Heart right ventricle (tissue), 16 donors: ENCODE measurements at places on chromosomes 16 and 17. TPM values are rescaled to one million over a fixed set of nuclear protein-coding genes. Genes with fewer than 3 reads are reported as not detected.

GRCh38 chr17:61662741-61663140 is 71.7 kb upstream of the NACA2 start:
- H3K36me3 ChIP-seq = no peaks in the 10 kb centered on the region
- no peaks in the 10 kb centered on the region for H3K4me1 ChIP-seq
- H3K27me3 ChIP-seq = no peaks in the 10 kb centered on the region
- no peak overlapping the region for H3K27ac ChIP-seq
- no peak overlapping the region for H3K4me3 ChIP-seq

DNA sequence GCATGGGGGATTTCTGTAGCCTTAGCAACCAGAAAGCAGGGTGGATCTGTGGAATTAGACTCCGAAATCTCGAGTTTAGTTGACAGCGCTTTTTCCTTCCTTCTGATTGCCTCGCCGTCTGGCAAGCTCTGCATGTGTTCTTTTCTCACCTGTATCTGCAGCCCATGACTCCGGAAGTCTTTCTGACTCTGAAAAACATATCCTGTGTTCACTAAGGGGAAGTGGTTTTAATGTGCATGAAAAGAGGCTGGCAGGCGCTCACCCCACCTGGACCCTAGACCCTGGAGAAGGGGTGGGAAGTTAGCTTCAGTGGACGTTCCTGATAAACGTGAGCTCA is 158.5 kb downstream of the RPTOR start:
- H3K4me1 ChIP-seq = no peaks in the 10 kb centered on the region
- H3K4me3 ChIP-seq = no peak overlapping the region
- no peaks in the 10 kb centered on the region for H3K27me3 ChIP-seq
- H3K27ac ChIP-seq = no peak overlapping the region
- DNase-seq = no peak

GRCh38 chr17:47889734-47890529 is 6.1 kb upstream of the SP2 start:
- no peaks in the 10 kb centered on the region for H3K27me3 ChIP-seq
- no peaks in the 10 kb centered on the region for H3K36me3 ChIP-seq
- no peak overlapping the region for H3K27ac ChIP-seq

DNA sequence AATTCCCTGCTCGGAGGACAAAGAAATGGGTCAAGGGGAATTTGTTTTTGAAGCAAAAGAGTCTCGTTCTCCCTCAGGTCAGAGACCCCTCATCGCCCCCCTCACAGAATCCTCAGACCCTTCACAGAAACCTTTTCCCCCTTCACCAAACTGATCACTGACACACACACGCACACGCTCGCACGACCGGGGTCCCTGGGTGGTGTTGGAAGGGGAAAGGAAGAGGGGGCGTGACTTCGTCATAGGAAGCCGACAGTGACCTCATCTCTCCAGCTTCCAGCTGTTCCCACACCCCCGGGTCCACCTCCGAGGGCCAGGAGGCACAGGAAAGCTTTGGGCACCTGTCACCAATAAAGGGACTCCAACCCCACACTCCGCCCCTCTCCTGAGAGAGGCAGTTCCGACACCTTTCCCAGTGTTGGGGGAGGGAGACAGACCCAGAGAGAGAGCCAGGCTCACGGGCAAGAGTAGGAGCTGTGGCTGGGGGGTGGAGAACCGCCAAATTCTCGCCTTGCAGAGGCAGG is 1.2 kb downstream of the ASGR1 start:
- peaks cover 2% of the 10 kb centered on the region for H3K27me3 ChIP-seq
- peak overlapping the region; percentile 53 for H3K4me3 ChIP-seq
- no peak overlapping the region for H3K27ac ChIP-seq
- no peaks in the 10 kb centered on the region for H3K36me3 ChIP-seq
- DNase-seq = no peak

DNA sequence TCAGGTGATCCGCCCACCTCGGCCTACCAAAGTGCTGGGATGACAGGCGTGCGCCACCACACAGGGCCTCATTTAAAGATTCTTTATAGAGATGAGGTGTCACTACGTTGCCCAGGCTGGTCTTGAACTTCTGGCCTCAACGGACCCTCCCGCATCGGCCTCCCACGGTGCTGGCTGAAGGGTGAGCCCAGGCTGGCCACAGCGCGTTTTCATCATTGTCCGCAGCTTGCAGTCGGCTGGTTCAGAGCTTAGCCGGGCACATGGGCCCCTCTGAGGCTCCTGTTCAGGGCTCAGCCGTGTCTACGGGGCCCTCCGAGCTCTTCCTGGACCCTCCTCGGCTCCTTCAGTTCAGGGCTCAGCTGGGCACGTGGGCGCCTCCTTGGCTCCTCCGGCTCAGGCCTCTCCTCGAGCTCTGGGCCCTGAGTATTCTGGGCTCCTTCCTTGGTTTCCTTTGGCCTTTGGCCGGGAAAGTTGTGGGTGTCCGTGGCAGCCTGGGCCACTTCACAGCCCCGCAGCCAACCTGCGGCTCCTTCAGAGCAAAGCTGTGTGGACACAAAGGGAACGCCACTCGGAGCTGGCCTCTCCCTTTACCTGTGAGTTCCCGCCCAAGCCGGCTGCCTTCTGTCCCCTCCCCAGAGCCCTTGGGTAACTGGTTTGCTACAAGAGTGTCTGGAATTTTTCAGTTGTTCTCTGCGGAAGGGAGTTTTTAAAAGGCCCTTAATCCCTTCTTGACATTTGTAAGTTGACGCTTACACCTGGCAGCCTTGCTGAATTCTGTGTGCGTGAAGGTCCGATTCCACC is 1.2 kb upstream of the MSLN start:
- DNase-seq = no peak
- no peak overlapping the region for H3K27ac ChIP-seq
- no peaks in the 10 kb centered on the region for H3K36me3 ChIP-seq
- H3K4me3 ChIP-seq = no peak overlapping the region
- H3K4me1 ChIP-seq = no peaks in the 10 kb centered on the region

- peak; percentile 79 for DNase-seq
- H3K27me3 ChIP-seq = no peaks in the 10 kb centered on the region
- H3K4me1 ChIP-seq = peaks cover 7% of the 10 kb centered on the region
- peak overlapping the region; percentile 83 for H3K4me3 ChIP-seq
- peak overlapping the region; percentile 92 for H3K27ac ChIP-seq
Measured at GRCh38 chr16:49859125-49859811, 3.4 kb upstream of the ZNF423 start.

DNA sequence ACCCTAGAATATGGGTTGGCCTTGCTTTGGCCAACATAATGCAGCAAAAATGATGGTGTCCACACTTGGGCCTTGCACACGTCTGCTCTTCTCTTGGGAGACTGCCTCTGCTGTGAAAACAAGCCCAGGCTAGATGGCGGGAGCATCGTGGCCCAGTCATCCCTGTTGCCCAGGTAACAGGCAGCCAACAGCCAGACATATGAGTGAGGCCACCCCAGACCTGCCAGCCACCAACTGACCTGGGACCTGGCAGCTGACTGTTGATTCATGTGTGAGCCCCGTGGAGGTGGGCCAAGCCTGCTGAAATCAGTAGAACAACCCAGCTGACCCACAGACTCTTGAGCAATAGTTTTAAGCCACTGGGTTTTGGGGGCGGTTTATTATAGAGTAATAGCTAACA is 39.4 kb upstream of the CDH3 start:
- H3K27me3 ChIP-seq = no peaks in the 10 kb centered on the region
- H3K4me3 ChIP-seq = no peak overlapping the region
- DNase-seq = no peak
- H3K27ac ChIP-seq = no peak overlapping the region
- H3K36me3 ChIP-seq = no peaks in the 10 kb centered on the region

DNA sequence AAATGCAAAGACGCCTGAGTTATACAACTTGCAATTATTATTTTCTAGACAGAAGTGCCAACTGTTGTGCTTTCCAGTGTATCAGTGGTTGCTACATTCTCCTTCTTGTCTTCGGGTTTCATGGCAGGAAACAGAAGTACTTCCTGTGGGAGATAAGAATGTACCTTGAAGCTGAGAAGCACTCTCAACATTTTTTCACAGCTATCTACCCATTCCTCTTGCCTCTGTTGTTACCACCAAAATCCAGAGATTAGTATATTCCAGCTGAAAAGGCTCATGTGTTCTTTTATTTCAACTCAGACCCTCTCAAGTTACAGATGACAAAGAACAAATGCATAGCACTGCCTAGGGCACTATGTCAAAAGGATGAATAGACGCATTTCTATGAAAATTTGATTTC is 4.8 kb upstream of the ADAT1 start:
- peaks cover 78% of the 10 kb centered on the region for H3K36me3 ChIP-seq
- H3K4me3 ChIP-seq = no peak overlapping the region
- H3K4me1 ChIP-seq = peaks cover 19% of the 10 kb centered on the region
- no peaks in the 10 kb centered on the region for H3K27me3 ChIP-seq
- no peak overlapping the region for H3K27ac ChIP-seq

GRCh38 chr17:63531022-63531965 is 8.1 kb downstream of the KCNH6 start:
- no peak overlapping the region for H3K4me3 ChIP-seq
- no peak for DNase-seq
- peaks cover 5% of the 10 kb centered on the region for H3K27me3 ChIP-seq
- no peaks in the 10 kb centered on the region for H3K36me3 ChIP-seq

DNA sequence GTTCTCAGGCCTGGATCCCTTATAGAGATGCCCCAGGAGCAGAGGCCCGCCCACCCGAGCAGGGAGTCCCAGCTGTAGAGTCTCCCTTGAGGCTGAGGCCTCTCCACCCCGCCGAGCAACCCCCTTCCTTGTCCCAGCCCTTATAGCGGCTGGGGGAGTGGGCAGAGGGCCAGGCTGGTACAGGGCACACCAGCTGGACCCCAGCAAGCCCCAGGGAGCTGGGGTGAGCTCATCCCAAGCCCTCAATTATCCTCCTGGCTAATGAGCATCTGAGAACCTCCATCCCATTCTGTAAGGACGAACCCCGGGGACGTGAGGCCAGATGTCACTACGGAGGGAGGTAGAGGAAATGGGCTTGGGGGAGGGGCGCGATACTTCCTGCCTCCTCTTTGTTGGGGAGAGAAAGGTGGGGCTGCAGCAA is 3.2 kb upstream of the SNN start:
- DNase-seq = no peak
- no peaks in the 10 kb centered on the region for H3K27me3 ChIP-seq
- peaks cover 32% of the 10 kb centered on the region for H3K4me1 ChIP-seq

The MSL1 gene
- polyA plus RNA-seq = 45.5 TPM

The MEFV gene
- 0.19 TPM for polyA plus RNA-seq
